IgD-negative memory B cell (primary cell): ENCODE measurements at places on chromosomes 4 and X. TPM values are rescaled to one million over a fixed set of nuclear protein-coding genes. Genes with fewer than 3 reads are reported as not detected.

LGI2 gene
- not detected for polyA plus RNA-seq

DMRTC1 gene
- 1.0 TPM for polyA plus RNA-seq

BRS3 gene
- polyA plus RNA-seq: not detected

ATP2B3 gene
- polyA plus RNA-seq: not detected

ATG4A gene
- 25.1 TPM for polyA plus RNA-seq

NPY2R gene
- polyA plus RNA-seq: not detected

STARD8 gene
- polyA plus RNA-seq: 0.16 TPM

IBSP gene
- not detected for polyA plus RNA-seq

PNMA6A gene
- 0.14 TPM for polyA plus RNA-seq

CXCL11 gene
- not detected for polyA plus RNA-seq

EDA gene
- not detected for polyA plus RNA-seq

FSTL5 gene
- not detected for polyA plus RNA-seq

PNPLA4 gene
- 24.0 TPM for polyA plus RNA-seq

MGARP gene
- polyA plus RNA-seq: 0.19 TPM

CT45A3 gene
- not detected for polyA plus RNA-seq

TMEM131L gene
- 48.4 TPM for polyA plus RNA-seq

ADH1A gene
- polyA plus RNA-seq: not detected

GUCY1A1 gene
- polyA plus RNA-seq: not detected

SYP gene
- 1.1 TPM for polyA plus RNA-seq

DDX53 gene
- polyA plus RNA-seq: not detected

TFE3 gene
- polyA plus RNA-seq: 6.7 TPM

REELD1 gene
- polyA plus RNA-seq: not detected

GABRA4 gene
- polyA plus RNA-seq: not detected

INTU gene
- 0.11 TPM for polyA plus RNA-seq

NAA15 gene
- 38.9 TPM for polyA plus RNA-seq

DKK2 gene
- polyA plus RNA-seq: 0.15 TPM

GPRASP2 gene
- 0.74 TPM for polyA plus RNA-seq

F8A2 gene
- polyA plus RNA-seq: not detected

BST1 gene
- polyA plus RNA-seq: 0.21 TPM

OPHN1 gene
- polyA plus RNA-seq: not detected

PHF8 gene
- polyA plus RNA-seq: 13.6 TPM

RAB28 gene
- 12.1 TPM for polyA plus RNA-seq

IKBKG gene
- 37.3 TPM for polyA plus RNA-seq

ASMT gene
- polyA plus RNA-seq: 1.8 TPM
